Fibroblast of upper back skin (primary cell): ENCODE measurements at places on chromosomes 3 and 15.
A peak's percentile ranks its signal among the peaks of the same experiment; 100 is the strongest.

GRCh38 chr3:58737644-58738043 is 71.1 kb upstream of the FAM3D start:
- no peak for DNase-seq

DNA sequence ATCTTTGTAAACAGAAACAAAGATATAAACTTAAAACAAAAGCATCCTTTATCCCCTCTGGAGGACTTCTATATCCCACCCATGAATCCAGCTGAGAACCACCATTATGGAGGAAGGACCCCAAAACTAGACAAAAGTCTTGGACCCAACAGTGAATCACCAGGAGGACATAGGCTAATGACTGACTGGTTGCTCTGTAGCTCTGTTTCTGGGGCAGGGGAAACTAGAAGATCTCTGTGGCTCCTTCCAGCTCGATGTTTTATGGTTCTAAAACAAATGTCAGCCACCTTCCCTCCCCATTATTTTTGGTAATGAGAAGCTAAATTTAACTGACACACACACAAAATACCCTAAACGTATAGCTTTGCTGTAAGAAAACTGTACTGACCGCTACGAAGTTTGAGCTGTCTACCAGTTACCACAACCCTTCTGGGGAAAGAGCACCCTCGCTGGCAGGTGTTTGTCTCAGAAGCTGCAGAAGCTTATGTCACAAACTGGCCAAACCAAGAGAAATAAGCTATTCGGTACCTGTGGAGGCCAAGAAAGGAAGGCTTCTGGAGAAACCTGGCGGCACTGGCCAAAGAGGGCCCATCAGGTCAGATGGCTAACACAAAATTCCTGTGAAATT is 36.4 kb downstream of the MB21D2 start:
- no peak for DNase-seq

DNA sequence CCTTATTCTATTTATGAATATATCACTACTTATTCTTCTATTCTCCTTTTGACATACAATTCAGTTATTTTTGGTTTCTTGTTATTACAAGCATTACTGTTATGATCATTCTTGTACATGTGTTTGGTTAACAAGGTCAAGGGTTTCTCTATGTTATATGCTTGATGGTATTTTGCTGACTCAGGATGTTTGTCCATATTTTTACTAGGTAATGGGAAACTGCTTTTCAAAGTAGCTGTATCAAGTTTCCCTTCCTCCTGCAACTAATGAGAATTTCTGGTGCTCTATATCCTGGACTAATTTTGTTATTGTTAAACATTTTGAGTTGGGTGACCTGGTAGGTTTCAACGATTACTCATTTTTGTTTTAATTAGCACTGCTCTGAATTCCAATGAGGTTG is 841.0 kb downstream of the OTOL1 start:
- peak; percentile 8 for DNase-seq

GRCh38 chr3:102802819-102803420 is 368.1 kb downstream of the ZPLD1 start:
- no peak for DNase-seq

- DNase-seq: no peak
Measured at GRCh38 chr3:174285242-174285864, 573.8 kb upstream of the NAALADL2 start.

DNA sequence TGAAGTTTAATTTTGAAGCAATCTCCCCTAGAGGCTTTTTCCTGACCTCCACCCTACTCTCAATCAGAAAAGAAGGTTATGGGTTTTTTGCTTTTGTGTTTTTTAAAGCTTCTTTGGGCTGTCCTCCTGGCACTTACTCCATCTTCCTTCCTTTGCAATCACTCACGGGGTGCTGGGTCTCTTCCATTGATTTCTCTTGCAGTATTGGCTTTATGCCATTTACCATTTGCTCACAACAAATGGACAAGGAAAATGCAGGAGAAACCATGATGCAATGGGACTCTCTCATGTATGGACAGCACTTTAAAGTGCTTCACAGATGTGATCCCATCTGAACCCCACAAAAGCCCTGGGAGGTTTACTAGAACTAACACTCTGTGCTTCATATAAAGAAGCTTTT is 57.5 kb downstream of the SST start:
- peak; percentile 10 for DNase-seq

DNA sequence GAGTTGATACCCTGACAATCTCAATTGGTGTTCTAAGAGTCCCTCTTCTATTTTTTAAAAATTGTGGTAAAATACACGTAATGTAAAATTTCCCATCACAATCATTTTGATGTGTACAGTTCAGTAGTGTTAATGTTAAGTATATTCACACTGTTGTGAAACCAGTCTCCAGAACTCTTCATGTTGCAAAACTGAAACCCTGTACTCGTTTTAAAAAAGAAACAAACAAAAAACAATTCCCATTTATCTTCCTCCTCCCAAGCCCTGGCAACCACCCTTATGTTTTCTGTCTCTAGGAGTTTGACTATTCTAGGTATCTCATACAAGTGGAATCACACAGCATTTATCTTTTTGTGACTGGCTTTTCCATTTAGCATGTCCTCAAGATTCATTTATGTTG is 28.7 kb upstream of the ALPK3 start:
- no peak for DNase-seq

DNA sequence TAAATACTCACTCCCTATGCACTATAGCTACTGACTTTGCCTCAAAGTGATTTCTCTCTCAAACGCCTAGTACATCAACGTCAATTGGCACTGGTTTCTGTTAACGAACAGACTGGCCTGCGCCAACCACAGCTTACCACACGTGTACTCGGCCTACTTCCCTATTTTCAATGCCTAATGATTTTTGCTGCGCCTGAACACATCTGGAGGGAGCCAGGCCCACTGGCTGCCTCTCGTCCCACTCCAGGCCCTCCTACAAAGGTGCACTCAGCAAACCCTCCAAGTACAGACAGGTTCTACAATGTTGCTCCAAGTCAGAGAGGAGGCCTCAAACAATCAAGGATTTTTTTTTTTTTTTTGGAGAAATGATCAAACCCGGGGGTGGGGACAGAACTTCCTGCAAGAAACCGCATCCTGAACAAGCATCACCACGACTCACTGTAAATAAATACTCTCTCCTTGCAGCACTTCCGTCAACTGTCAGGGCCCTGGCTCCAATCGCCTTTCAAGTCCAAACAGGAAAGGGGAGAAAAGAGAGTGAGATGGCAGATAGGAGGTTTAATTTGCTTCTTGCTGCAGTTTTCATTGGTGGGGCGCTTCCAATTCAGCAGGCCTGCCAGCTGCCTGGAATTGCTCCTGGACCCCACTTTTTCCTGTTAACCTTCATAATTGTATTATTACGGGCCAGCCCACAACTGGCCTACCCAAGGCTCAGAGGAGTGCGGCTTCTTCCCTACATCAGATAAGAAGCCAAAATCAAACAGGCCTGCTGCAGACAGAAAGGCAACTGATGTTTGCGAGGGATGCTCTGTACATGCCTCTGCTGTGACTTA is 139.3 kb downstream of the FOXP1 start:
- DNase-seq: peak; percentile 66

DNA sequence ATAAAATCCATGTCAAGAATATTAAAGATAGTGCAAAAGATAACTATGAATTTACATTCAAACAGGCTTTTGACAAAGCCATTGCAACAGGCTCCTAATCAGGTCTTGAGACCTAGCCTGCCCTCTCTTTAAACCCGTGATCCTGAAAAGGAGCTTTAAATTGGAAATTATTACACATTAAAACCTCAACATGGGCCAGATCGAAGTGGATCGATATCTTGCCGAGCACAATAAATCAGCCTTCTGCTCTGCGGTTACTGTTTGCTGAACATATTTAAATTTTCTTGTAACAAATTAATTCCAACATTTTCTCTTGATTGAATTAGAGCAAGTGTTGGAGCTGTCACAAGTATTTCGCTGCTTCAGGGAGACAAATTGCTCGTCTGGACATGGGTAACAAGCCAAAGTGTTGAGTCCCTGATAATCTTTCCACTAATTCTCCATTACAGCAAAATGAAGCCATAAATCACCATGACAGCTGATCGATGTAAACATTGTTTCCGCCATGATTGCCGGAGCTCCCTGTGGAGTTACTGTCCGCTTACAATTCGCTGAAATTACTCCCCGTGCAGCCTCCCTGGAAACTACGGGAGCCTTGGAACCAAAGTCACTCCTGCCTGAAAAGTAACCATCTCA is 47.6 kb downstream of the SHOX2 start:
- DNase-seq: no peak

GRCh38 chr15:31468911-31469785 is 142.5 kb downstream of the KLF13 start:
- DNase-seq: no peak

DNA sequence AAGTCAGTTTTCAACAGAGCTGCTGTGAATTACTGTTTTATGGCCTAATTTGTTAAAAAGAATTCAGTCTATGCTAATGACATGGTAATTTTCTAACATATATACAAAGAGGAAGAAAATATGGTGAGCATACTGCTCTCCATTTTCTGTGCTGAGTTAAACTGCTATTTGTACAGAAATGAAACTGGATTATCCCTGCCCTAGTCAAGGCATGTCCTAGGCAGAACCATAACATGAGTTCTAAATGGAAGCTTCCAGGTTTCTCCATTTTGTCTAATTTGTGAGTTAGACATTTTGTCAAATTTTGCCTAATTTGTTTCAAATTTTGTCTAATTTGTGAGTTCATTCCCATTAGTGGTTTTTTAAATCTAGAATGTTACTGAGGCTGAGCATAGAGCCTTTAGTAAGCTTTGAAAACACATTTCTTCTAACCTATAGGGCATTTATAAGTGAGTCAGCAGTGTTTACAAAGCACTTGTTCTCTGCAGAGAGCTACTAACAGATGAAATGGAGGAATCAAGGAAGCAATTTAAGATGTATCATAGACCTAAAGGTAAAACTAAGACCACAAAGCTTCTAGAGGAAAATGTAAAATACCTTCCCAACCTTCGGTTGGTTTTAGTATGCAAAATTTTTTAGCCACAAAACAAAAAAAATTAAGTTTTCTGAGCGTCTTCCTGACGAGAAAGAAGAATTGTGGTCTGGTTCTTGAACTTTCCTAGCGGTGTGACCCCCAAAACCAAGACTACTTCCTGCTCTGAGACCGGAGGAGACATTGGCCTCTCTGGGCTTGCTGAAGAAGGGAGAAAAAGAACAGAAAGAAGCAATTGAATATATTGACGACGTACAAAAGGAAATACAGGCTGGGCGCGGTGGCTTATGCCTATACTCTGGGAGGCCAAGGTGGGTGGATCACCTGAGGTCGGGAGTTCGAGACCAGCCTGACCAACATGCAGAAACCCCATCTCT is 9.8 kb downstream of the P2RY14 start:
- no peak for DNase-seq

DNA sequence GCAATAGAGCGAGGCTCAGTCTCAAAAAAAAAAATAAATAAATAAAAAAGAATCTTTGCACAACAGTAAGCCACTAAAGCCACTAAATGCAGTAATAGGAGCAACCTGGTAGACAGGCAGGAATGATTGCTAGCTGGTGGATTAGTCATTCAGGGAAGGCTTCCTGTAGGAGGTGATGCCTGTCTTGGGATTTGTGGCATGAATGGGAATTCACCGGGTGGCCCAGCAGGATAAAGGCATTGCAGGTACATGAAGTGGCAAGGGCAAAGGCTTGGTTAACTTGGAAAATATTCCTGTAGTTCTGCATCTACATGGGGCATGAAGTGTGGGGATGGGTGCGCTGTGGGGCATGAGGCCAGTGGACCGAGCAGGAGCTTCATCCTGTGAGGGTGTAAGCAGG is 94.5 kb downstream of the IQSEC1 start:
- DNase-seq: no peak

GRCh38 chr3:13623101-13623654 is 74.3 kb downstream of the FBLN2 start:
- peak; percentile 54 for DNase-seq

GRCh38 chr15:101052681-101053121 is 133.5 kb downstream of the LRRK1 start:
- no peak for DNase-seq

- DNase-seq: peak; percentile 62
Measured at GRCh38 chr3:106824856-106825255, 552.4 kb upstream of the CCDC54 start.

DNA sequence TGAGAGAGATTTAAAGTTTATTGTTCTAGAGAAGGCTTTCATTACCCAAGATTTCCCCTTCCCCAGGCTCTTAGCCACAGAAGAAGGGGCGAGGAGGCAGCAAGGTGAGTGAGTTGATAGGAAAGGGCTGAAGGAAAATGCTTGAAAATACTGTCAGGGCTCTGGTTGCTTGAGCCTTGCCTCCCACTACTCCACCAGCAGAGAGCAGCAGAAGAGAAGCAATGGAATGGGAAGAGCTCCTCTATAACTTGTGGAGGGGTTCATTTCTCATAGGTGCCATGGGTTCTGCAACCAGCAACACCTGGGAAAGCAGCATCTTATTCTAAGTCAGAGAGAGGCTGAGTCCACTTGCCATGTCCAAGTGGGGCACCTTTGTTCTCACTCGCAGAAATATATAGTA is 184.0 kb upstream of the CNTN6 start:
- peak; percentile 4 for DNase-seq

DNA sequence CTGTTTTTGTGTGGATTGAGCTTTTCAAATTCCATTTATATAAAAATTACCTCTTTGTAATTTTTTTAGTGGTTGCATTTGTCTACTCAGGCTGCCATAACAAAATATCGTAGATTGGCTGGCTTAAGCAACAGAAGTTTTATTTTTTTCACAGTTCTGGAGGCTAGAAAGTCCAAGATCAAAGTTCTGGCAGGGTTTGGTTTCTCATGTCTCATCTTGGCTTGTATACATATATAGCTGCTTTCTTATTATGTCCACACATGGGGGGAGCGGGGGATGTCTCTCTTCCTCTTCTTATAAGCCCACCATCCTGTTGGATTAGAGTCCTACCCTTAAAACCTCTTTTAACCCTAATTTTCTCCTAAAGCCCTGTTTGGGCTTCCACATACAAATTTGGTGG is 28.5 kb downstream of the MGA start:
- no peak for DNase-seq

GRCh38 chr3:37601832-37602231 is 259.8 kb upstream of the CTDSPL start:
- DNase-seq: no peak

- no peak for DNase-seq
Measured at GRCh38 chr15:56996746-56997470, 78.5 kb downstream of the TCF12 start.

DNA sequence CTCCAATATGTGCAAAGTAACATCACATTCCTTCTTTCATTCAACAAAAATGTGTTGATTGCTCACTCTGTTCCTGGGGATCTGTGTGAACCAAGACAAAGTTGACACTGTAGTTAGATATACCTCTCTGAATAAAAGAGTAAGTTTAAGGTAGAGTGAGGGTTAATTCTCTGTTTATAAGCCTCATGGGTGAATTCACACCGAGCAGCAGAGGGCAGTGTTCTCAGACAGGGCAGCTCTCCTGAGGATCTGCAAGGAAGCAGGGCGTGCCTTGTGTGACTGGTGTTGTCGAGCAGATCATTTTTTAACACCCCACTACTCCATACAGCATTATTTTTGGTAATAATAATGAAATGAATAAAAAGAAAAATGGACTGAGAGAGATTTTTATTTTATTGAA is 34.4 kb downstream of the PAQR9 start:
- peak; percentile 20 for DNase-seq

GRCh38 chr3:130894986-130895280 is 1.0 kb downstream of the ATP2C1 start:
- DNase-seq: no peak

GRCh38 chr3:57753016-57753415 is 3.1 kb upstream of the SLMAP start:
- no peak for DNase-seq
